ENCODE measurements at places on chromosomes 4 and X.

GRCh38 chr4:60579335-60579734 is 620.8 kb upstream of the ADGRL3 start:
- DNase-seq = peak; percentile 73

DNA sequence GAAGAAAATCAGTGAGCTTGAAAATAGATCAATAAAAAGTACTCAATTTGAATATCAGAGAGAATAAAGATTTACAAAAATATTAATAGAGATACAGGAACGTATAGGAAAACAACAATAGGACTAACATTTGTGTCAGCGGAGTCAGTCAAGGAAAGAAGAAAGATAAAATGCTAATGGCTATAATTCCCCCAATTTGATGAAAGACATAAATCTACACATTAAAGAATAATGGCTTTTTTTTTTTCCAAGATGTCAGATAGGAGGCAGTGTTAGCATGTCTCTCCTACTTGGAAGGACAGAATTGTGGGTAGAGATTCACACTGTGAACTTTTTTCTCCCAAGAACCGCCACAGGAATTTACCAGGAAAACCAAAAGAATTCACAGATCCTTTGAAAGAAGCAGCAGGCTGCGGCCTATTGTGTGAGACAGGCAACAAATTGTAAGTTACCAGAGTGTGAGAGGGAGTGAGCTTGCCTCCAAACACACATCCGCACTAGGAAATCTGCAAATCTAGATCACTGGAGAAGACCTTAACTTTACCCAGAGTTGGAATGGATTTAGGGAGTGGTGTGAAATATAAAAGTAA is 249.9 kb downstream of the PRDM5 start:
- no peak for DNase-seq

DNA sequence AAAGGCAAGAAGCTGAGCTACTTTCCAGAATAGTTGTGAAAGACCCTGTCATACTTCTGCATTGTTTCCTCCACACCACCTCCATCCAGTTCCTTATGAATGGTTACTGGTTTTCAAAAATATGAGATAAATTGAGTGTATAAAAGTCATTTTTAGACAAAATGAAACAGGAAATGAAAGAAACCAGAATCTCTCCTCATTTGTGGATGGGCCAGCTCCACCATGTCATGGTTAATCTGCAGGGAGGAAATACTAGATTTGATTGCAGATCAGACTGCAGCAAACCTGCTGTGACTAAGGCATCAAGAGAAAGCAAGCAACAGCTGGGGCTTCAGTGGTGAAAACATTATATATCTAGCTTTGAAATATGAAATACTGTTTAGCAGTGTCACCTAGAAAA is 23.8 kb downstream of the F9 start:
- DNase-seq = no peak

DNA sequence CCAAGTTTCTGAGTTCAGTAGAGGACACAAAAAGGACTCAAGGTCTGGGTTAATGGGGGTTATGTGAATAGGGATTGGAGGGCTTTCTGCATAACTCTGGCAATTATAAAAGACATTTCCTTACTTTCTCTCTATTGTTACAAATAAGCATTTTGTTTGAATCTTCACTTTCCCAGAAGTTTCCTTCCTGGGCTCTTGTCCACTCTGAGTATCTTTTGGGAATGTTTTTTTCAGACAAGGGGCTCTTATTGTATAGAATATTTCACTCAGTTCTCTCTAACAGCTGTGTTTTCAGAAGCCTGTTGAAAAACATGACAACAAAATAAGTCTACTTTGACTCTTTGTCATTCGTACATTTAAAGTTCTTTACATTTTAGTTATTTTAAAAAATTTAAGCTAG is 57.6 kb upstream of the MAP9 start:
- DNase-seq = no peak

- no peak for DNase-seq
Observed at GRCh38 chr4:139560406-139561104, 4.5 kb upstream of the SETD7 start.

DNA sequence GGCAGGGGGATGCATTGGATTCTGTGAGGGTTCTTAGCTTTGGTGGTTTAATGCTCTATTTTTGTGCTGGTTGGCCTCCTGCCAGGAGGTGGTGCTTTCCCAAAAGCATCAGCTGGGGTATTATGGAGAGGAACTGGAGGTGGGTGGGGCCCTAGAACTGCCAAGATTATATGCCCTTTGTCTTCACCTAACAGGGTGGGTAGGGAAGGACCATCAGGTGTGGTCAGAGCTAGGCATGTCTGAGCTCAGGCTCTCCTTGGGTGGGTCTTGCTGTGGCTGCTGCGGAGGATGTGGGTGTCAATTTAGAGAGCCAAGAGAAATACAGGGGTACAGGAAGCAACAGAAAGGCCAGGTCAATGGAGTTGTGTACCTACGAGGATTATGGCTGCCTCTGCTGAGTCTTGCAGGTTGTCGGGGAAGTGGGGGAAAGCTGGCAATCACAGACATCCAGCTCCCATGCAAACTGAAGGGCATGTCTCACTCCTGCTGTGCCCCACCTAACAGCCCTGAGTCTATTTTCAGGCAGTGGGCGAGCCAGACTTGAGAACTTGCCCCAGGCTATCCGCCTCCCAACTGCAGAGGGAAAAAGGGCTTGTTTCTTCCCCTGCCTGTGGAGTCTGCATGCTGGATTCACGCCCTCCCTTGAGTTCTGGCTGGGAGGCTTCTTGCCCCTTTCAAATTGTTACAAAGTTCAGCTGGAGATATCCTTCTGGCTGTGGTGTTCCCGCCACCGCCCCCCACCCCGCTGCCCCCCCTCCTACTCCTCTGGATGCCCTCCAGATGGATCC is 212.0 kb downstream of the COMMD8 start:
- no peak for DNase-seq

- DNase-seq = no peak
Observed at GRCh38 chr4:25129917-25130316, 30.3 kb downstream of the SEPSECS start.

DNA sequence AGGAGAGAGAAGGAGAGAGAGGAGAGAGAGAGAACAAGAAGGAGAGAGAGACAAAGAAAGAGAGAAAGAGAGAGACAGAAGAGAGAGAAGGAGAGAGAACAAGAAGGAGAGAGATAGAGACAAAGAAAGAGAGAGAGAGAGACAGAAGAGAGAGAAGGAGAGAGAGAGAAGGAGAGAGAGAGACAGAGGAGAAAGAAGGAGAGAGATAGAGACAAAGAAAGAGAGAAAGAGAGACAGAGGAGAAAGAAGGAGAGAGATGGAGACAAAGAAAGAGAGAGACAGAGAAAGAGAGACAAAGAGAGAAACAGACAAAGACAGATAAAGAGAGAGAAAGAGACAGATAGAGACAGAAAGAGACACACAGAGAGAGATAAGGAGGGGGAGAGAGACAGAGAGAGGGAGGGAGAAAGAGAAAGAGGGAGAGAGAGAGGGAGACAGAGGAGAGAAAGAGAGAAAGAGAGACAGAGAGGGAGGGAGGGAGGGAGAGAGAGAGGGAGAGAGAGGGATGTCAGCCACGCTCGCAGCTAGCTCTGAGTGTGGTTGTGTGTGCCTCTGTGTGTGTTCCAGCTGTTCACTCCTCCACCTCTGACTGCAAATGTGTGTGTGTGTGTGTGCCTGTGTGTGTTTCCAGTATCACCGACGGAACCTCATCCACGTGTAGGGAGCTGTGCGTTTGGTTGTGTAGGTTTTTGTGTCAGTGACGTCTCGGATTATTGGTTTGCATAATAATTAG is 105.8 kb downstream of the CRLF2 start:
- DNase-seq = no peak

DNA sequence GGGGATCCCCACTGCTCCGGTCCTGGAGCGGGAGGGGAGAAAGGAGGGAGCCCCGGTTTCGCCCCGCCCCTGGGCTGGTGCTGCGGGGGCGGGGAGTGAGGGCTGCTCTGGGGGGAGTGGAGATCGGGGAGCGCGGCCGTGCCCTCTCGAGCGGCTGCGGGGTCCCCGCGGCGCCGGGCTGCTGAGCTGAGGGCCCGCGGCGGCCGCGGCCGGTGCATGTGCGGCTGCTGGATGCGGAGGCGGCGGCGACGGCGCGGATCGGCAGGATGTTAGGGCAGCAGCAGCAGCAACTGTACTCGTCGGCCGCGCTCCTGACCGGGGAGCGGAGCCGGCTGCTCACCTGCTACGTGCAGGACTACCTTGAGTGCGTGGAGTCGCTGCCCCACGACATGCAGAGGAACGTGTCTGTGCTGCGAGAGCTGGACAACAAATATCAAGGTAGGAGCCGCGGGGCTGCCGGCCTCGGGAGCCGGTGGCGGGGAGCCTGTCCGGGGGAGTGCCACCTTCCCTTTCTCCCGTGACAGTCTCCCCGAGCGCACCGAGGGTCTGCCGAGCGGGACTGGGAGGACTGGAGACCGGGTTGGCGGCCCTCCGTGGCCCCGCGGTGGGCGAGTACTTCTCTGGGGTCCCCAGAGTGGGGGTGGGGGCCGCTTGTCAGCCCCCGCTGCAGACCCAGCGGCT is at the start of gene ING2:
Gene ING2, plus strand, starts transcription at position 129 of the 681 bp plus-strand sequence. Its CDS starts 138 bp downstream, at position 267.
- DNase-seq = peak; percentile 82

- peak; percentile 21 for DNase-seq
Observed at GRCh38 chr4:99403380-99404184, 31.6 kb downstream of the ADH7 start.

Data from epithelial cell of esophagus (primary cell).